Cortex of kidney (tissue), 1 donor: ENCODE measurements at places on chromosomes 11 and 22.

- no peak for DNase-seq
These were observed 53.2 kb downstream of the OR4C6 start for GRCh38 chr11:55714982-55715888.

DNA sequence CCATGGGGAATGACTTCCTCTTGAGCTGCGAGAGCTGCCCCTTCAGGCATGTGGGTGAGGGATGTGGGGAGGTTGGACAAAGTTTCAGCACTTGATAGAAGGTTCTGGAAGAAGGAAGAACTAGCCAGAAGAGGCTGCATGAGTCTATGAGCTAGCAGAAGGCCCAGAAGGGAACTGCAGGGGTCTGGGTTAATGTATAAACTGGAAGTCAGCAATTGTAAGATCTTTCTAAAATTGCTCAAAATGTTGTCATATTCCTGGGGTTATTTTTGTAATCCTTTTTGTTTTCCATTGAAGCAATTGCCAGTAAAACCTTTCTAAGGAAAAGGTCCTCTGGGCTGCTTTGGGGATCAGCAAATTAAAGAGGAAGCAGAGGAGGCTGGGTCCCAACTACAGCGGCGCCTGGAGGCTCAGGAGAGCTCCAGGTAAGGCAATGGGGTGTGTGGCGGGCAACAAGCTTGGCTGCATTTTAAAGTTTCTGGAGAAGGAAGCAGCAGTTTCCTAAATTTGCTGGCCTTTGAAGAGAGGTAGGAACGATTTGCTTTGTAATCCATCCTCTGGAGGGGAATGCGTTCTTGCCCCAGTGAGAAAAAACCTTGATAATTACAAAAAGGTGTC lies 29.2 kb downstream of the ADAMTS15 start:
- DNase-seq, result no peak

GRCh38 chr22:49705216-49705971 lies 122.3 kb downstream of the BRD1 start:
- DNase-seq, result no peak

DNA sequence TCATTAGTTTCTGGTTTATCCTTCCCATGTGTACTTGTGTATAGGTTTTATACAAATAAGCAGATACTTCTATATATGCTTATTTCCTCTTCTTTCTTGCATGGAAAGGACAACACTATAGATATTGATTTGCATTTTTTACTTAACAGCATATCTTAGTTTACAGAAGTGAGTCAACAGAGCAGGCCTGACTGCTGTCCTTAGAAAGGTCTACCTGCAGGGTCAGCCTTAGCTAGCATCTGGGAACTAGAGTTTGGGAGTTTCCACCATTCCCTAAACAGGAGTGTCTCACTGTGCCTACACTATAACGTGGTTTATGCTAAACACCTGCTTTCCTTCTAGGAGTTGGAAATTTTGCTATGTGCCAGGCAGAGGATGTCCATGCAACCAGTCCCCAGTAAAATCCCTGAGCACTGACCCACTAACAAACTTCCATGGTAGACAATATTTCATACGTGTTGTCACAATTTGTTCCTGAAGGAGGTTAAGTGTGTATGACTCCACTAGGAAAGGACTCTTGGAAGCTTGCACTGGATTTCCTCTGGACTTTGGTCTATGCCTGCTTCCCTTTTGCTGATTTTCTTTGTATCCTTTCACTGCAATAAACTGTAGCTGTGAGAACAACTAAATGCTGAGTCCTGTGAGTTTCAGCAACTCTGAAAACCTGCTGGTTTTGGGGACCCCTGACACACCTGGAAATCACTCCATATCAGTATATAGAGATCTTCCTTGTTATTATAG lies 17.7 kb downstream of the PRR14L start:
- DNase-seq, result no peak

DNA sequence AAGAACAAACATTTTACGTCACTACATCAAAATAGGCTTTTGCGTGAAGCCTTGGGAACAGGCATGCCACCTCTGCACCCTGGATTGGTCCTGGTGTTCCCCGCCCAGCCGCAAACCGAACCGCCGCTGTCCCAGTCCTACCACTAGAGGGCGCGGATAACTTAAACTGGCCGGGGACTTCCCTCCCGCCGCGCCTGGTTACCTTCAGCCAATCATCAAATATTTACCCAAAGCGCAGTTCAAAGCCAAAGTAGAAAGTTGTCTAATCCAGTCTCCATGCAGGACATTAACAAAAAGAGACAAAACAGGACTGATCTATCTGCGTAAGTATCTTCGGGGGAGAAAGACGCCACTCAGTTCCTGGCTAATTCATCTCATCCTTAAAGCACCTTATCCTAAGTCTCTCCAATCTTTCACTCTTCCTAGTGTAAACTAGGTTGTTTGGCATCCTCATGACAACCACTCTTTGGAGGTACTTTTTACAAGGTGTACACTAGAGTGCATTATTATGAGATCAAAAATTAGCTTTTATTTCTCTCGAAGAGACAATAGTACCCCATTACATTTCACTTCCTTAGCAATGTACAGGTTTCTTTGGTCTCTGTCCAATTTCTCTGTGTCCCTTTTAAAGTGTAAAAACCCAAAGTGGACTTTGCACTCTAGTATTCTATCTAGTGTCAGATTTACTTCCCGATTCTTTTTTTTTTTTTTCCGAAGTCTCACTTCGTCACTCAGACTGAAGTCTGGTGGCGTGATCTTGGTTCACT lies 3.9 kb upstream of the CRY2 start:
- no peak for DNase-seq

GRCh38 chr11:122313581-122313980 lies 197.6 kb upstream of the BLID start:
- DNase-seq, result no peak

DNA sequence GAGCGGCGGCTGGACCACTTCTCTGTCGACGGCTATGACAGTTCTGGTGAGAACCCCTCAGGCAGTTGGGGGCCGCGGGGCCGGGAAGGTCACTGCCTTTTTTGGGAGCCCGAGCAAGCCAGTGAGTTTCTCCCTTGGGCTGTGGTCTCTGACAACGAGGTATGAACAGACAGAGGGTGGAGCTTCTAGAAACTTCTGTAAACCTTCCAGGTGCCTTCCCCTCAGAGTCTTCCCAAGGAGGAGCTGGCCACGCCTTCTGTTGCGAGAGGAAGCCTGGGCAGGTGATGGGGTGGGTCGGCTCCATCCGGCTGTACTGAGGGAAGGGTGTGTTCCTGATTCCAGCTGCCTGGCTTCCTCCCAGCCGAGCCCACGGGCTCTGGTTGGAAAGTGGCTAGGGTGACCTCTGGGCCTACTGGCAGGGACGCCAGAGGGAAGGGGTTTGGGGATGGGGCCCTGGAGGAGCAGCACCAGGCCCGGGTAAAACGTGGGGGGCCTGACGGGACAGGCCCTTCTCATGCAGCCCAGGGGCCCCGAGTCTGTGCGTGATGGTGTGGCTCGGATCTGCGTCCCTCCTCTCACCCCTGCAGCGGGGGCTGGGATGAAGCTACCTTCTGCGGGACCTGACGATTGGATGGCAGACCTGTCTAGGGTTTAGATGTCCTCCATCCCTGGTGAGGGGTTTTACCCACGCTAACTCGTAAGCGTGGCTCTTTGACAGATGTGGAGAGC lies 110.8 kb downstream of the KCNQ1OT1 start:
- no peak for DNase-seq

DNA sequence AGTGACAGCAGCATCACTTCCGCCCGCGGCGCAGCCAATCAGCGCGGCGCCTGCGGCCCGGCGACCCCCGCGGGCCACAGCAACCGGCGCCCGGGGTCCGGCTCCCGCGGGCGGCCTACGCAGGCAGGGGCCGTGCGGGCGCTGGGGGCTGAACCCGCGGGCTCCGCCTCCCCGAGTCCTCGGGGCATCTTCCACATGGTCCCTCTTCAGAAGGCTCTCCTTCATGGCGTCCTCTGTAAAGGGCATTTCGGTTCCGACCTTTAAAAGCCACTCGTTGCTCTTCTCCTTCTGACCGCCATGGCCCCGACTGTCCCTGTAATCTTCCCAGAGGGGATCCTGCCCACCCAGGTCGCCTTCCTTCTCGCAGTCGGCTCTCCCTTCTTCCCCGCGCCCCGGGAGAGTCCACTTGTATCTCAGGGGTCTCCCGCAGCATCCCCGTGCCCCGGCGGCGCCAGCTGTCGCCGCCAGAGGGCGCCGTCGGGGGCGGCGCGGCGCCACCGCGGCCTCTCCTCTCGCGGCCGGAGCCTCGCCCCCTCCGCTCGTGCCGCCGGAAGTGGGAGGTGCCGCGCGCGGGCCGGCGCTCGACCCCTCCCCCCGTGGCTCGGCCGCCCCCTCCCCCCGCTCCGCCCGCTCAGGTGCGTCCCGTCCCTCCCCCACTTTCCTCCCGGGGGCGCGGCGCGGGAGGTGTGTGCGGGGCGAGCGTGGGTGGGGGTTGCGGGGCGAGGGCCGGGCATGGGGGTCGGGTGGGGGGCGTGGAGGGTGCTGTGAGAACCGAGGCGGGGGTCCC lies at the start of gene RNF214:
Gene RNF214, plus strand, starts transcription at position 580 of the 787 bp plus-strand sequence. CDS start 1,602 bp downstream, outside the sequence.
- DNase-seq, result peak; percentile 18

GRCh38 chr11:38530226-38530625 lies 1932.2 kb upstream of the RAG2 start:
- no peak for DNase-seq

GRCh38 chr22:27546157-27546935 lies 255.2 kb downstream of the MN1 start:
- DNase-seq, result no peak

DNA sequence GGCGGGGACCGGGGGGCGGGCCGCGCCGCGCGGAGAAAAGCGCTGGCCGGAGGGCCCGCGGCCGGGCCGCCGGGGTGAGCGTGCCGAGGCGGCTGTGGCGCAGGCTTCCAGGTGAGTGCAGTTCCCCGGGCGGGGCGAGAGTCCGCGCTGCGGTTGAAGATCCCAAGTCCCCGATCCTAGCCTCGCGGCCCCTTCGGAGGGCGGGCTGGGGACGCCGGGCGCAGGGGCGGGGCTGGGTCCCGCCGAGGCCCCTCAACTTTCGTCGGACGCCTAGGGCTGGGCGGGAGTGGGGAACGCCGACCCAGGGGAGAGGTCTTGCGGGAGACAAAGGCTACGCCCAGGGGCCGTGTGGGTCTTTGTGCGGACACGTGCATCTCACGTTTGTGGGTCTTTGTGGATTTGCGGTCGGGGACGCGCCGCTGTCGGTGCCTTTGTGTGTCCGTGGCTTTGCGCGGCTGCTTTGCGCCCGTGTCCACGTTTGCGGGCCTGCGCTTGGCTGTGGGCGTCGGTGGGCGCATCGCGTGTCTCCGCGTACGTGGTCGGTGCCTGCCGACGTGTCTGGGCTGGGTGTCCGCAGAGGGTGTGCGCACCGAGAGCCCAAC lies at the start of gene TSKU:
Gene TSKU, plus strand, starts transcription at position 63 of the 602 bp plus-strand sequence. CDS start 12,261 bp downstream, outside the sequence.
- no peak for DNase-seq

GRCh38 chr11:97739932-97740800 lies 1280.6 kb upstream of the CNTN5 start:
- no peak for DNase-seq

- no peak for DNase-seq
These were observed 8.5 kb downstream of the MRPL16 start for GRCh38 chr11:59801981-59802638.

DNA sequence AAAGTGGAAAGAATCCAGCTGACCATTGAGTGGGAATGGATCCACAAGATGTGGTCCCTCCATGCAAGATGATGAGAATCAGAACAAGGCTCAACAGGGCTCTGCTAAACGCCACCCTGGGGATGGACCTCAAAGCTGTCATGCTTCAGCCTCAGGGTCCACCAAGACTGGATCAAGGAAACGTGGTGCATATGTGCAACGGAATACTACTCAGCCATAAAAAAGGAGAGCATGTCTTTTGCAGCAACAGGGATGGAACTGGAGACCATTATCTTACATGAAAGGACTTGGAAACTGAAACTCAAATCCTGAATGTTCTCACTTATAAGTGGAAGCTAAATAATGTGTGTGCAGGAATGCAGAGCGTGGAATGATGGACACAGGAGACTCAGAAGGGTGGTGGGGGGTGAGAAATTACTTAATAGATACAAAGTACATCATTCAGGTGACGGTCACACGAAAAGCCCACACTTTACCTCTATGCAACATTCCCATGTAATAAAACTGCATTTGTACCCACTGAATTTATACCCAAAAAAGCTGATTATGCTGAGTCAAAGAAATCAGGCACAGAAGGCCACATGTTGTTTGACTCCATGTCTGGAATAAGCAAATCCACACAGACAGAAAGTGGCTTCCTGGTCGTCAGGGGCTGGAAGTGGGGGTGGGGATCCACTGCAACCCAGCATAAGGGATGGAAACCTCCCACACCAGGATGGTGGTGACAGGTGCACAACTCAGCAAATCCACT lies 116.1 kb downstream of the SHANK2 start:
- DNase-seq, result no peak

DNA sequence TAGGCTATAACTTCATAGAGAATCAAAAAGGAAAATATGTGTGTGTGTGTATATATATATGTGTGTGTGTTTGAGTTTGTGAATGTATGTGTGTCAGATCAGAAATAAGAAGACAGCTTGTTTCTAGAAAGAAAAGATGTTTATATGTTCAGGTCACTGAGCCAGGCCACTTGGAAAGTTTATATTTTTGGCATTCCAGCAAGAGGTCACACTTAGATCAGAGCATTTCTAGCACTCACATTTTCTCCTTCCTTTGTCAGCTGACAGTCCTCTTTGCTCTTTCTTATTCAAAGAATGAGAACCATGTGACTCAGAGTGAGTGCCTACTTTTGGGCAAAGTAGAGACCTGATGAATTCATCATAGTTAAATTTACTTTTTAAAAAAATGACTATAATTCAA lies 22.9 kb downstream of the RAB38 start:
- DNase-seq, result no peak

GRCh38 chr11:11806074-11806473 lies 35.7 kb upstream of the USP47 start:
- DNase-seq, result no peak

DNA sequence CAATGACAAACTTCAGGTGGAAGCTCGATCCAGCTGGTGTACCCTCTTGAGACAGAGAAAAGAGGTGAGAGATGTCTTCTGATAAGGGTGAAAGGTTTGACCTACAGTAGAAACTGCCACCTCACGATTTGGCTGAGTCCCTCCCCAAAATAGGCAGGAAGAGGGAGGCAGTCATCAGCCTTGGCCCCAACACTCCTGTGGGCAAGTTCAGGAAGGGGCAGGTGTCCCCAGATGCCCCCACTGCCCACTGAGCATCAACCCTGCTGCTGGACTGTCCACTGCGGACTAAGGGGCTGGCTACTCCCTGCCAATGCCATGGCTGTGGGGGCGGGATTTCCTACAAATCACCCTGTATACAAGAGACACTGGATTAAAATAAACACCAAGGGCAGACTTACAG lies 441.4 kb downstream of the BUD13 start:
- DNase-seq, result no peak

- no peak for DNase-seq
These were observed 35.8 kb downstream of the CSTPP1 start for GRCh38 chr11:46972343-46972742.

DNA sequence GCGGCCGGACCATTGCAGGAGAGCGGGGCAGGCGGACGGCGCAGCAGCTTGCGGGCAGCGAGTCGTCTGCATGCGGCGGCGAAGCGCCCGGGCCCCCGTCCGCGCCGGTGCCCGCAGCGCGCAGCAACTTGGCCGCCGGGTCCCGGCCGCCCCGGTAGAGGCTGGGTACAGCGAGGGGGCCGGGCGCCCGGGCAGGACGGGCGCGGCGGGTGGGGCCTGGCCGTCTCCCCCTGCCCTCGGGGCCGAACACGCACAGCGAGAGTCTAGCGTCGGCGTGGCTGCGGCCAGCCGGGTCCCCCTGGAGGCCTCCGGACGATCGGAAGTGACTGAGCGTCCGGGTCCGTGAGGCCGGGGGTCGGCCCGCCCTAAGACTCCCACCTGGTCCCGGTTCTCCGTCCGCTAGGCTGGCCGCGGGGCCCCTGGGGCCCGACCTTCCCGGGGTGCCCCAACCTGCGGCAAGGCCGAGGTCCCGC lies 775 bp upstream of the TRABD start:
- DNase-seq, result no peak
